Activated gamma-delta T cell (primary cell): ENCODE measurements at places on chromosomes 4 and X.

DNA sequence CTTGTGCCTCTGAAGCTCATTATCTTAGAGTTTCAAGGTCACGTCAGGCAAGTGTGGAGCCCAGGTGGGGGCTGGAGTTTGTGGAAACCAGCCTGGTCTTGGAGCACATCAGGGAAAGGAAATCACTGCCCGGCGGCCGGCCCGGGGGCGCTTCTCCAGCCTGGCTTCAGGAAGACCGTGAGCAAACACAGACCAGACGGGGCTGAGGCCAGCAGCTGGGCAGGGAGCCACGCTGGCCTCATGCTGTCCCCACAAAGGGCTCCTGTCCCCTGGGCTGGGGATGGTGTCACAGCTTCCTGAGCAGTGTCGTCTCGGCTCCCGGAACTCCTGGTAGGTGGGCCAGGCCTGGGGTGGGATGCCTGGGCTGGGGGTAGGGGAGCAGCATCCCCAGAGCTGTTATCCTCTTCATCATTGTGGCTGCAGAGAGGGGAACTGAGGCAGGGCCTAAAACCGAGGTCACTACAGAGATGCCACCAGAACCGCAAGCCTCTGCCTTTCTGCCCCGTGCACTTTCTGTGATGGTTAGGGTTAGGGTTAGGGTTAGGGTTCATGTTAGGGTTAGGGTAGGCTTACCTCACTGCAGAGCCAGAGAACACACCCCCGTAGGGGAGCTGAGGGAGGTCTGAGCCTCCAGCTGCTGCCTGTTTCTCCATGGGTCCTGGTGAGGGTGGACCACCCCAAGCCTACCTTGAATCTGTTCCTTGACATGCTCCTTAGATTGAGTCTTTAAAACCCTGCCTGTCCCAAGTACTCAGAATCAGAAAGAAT lies 77.5 kb downstream of the HTRA3 start:
- DNase-seq, result no peak

- DNase-seq, result no peak
These were observed at the start of gene KLHL4 for GRCh38 chrX:87517571-87518141. KLHL4 (plus strand) TSS chrX:87517802; CDS start chrX:87517894, 92 bp downstream.

DNA sequence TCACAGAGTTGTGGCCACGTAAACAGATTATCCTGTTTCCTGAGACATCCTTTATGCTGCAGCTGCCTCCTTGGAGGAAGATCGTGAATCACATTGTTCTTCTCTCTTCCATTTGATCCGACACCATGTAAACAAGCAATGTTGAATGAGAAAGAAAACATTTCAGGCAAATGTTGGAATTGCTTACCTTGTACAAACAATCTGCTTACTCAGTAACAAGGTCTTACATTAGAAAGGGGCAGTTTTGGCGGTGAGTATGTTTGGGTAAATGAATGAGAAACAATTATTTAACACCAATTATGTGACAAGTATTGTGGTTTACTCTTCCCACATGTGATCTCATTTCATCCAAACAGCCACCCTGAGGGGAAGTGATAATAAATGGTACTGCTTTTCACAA lies 637.8 kb downstream of the RAB28 start:
- no peak for DNase-seq

GRCh38 chr4:14726877-14727361 lies 275.4 kb upstream of the CPEB2 start:
- no peak for DNase-seq

DNA sequence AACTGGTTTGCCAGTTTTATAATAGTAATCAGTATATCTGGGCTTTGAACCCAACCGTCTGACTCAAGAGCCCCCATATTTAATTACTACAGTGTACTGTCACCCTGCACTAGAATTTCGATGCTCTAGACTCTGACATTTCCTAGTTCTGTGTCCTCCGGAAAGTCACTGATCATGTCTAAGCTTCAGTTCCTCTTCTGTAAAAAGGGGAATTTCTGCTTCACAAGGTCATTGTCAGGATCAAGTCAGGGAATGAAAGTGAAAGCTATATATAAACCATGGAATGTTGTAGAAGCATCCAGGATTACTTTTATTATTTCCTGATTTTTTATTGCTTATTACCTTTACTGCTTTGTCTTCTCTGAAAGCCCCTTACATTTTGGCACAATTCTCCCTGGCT lies 4.0 kb upstream of the KCNIP4 start:
- no peak for DNase-seq

DNA sequence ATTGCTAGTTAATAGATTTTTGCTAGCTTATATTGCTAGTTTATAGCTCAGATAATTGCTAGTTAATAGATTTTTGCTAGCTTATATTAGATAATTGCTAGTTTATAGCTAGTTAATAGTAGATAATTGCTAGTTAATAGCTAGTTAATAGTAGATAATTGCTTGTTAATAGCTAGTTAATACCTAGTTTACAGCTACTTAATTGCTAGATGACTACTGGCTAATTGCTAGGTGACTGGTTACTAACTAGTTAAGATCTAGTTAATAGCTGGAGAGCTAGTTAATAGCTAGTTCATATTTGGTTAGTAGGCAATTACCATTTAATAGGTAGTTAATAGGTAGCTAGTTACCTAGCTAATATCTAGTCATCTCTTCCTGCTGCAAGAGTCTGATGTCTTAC lies 633.8 kb upstream of the CT83 start:
- DNase-seq, result no peak

DNA sequence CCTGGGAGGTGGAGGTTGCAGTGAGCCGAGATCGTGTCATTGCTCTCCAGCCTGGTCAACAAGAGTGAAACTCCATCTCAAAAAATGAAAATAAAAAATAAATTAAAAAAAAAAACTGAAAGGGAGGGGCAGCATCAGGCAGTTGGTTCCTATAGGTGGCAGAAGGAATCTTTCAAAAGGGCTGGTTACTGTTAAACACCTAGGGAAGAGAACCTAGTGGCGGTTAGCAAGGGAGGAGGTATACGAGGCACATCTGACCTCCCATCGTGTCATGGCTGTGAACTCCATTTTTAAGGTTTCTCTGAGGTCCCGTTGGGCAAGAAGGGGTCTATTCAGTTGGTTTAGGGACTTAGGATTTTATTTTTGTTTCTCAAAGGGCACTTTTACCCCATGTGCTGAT lies 150.1 kb downstream of the SLC7A11 start:
- DNase-seq, result no peak

DNA sequence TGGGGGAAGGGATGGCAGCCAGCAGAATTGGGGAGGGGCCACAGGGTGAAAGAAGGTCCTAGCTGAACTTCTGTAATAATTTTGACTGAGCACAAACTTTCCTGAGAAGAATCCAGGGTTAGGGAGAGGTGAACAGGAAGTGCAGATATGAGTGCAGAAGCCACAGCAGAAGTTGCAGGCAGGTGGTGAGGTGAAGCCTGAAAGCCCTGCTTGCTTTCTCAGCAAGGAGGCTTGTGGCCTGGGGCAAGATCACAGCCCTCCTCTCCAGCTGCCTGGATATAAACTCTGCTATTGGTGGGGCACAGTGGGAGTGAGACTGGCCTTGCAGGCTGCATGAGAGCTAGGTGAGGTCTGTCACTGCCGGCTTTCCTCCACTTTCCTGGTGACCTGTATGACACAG lies 44.1 kb upstream of the UPRT start:
- DNase-seq, result no peak

- no peak for DNase-seq
These were observed 481.9 kb downstream of the ACTRT1 start for GRCh38 chrX:127570276-127570675.

GRCh38 chrX:77742788-77743476 lies 43.1 kb downstream of the ATRX start:
- no peak for DNase-seq

DNA sequence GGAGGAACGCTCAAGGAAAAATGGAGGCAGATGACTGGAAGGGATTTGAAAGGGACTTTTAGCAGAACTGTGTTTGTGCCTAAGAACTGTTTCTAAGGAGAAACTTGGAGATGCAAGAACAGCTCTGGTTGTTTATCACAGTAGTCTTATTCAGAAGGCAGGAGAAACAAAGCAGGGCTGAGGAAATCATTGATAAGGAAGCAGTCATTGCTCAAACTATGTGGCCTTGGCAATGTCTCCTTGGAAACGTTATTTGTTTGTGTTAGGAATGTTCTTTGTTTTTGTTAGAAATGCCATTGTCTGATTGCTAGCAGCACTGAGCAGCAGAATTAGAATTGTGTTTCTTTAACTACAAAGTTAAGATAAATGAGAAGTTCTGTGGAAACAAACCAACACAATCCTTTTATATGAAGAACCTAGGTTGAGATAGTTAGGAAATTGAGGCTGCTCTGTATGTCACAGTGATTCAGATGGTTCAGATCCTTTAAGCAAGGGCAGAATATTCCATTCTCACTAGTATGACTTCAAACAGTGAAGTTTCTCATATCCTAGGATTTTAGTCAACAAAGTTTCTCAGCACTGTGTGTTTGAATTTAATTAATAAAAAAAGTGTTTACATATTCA lies 1191.3 kb upstream of the IGFBP7 start:
- DNase-seq, result no peak

GRCh38 chr4:109559625-109559982 lies 442 bp upstream of the MCUB start:
- peak; percentile 26 for DNase-seq

GRCh38 chr4:86522349-86522748 lies 71.8 kb upstream of the PTPN13 start:
- no peak for DNase-seq

- DNase-seq, result no peak
These were observed 18.4 kb upstream of the RNF4 start for GRCh38 chr4:2450394-2451035.

GRCh38 chr4:158667651-158668198 lies 4.0 kb downstream of the C4orf46 start:
- no peak for DNase-seq

- no peak for DNase-seq
These were observed 1927.1 kb upstream of the PCDH7 start for GRCh38 chr4:28792917-28793597.

- no peak for DNase-seq
These were observed 1310.7 kb upstream of the TENM3 start for GRCh38 chr4:180932370-180933001.

GRCh38 chr4:17647927-17648326 lies 33.5 kb downstream of the MED28 start:
- no peak for DNase-seq

DNA sequence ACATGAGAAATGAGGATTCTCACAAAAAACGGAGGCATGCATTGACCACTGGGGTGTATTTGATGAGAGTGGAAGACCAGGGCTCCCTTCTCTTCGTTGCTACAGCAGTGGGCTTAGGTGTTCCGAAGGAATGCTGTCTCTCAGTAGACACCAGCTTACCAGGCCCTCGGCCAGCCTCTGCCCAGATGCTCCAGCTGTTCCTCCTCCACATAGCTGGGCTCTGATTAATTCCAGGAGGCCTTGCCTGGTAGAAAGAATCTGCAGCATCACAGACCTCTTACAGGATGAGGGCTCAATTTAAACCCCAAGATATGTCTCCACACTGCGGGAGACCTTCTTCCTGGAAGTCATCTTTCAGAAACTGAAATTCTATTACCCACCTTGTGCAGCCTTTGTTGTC lies 346.6 kb upstream of the TENM3 start:
- DNase-seq, result no peak

DNA sequence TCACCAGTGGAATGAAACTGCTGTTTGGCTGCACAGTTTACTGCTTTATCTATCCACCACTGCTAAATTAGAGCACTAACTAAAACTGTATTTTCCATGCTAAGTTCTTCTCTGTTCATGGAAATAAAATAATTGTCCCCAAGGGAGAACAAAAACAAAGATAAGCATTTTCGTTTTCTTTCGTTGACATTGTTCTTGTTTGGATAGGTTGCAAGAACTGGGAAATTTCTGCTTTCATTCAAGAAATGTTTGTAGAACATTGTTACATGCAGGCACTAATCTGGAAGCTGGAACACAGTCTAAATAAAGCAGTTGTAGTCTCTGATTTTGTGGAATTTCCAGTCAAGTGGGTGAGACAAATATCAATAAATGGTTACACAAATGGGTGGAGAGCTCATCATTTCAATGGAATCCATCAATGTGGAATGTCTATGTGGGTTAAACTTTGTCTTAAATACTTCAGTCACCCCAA lies 5.8 kb upstream of the CXCL8 start:
- DNase-seq, result no peak

GRCh38 chrX:155577682-155578081 lies 35.1 kb downstream of the TMLHE start:
- no peak for DNase-seq

- DNase-seq, result no peak
These were observed 123.1 kb upstream of the MID1 start for GRCh38 chrX:10743476-10743875.

DNA sequence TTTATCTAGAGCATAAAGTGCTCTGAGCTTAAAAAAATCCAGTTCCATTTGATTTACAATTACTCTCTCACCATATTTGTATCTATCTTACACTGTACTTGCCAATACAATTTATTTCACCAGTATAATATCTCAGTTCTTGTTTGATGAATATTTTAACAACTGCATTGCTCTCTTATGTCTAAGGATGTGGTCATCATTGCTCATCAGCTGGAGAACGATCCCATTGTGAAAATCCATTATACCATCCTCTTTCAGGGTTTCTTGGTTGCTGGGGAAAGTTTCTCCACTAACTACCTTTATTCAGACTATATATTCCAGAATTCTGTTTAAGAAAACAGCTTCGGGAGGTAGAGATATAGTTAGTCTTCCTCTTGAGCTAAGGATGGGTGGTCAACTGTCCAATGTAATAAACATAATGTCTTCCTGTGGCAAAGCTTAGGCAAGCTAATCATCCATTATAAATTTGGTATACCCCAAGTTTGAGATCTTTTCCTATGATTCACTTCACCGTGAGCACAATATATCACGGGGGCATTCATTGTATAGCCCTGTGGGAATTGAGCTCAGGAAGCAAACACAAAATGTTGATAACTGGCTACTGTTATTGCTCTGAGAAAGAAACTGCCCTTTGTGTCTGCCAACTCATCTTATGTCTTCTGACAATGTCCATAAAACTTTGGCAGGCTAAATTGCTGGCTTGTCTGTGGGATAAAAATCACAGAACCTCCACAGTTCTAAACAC lies 2361.9 kb downstream of the ARAP2 start:
- no peak for DNase-seq

DNA sequence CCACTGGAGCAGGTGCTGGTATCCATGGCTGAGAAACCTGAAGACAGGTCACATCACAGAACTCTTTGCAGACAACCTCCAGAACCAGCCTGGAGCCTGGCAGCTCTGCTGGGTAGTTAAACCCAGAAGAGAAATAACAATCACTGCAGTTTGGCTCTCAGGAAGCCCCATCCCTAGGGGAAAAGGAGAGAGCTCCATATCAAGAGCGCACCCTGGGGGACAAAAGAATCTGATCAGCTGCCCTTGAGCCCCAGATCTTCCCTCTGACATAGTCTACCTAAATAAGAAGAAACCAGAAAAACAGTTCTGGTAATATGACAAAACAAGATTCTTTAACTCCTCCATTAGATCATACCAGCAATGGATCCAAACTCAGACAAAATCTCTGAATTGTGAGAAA lies 823.2 kb upstream of the FRG1 start:
- no peak for DNase-seq

GRCh38 chr4:85489273-85489981 lies 14.5 kb downstream of the ARHGAP24 start:
- DNase-seq, result no peak

GRCh38 chrX:124415115-124415800 lies 68.9 kb downstream of the SH2D1A start:
- no peak for DNase-seq
